ENCODE measurements at places on chromosomes 16 and 17.

DNA sequence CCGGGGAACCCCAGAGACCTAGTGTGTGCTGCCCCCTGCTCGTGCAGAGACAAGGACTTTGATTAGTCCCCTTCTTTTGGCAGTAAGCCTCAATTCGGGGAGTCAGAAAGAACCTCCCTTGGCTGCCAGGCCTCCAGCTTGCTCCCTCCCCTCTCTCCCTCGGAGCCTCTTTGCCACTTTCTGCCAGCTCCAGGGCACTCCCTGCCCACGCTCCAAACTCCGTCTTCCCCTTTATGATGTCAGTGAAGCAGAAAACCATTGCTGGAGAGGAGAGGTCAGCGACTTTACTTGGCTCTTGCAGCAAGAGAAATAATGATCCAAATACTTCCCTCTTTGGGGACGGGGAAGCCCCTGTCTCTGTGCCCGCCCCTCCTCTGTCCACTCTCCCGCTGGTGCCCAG, 28.1 kb downstream of the TTYH2 start:
- no peak for DNase-seq

GRCh38 chr17:47603830-47604597, 45.7 kb upstream of the KPNB1 start:
- no peak for DNase-seq

DNA sequence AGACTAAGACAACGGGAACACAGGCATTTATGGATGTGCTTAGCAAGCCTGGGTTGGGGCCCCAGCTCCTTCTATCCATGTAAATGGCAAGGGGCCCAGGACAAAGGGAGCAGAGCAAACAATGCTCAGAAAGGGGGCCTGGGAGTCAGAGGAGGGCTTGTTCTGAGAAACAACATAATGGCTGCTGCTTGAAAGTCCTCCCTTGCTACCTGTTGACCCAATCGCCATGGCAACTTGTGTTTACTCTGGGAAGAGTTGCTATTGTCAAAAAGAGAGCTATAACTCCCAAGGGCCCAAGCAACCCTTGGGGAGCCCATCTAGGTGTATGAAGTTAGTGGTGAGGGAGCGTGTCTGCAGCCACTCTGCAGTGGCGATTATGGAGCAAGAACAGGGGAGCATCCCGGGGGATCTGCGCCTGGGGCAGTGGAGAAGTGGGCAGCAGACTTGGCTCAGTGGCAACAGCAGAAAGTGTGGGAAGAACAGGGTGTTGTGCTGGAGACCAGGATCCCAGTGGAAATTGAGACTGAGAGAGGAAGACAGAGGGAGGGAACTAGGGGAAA, 118.7 kb upstream of the NLRP1 start:
- no peak for DNase-seq

DNA sequence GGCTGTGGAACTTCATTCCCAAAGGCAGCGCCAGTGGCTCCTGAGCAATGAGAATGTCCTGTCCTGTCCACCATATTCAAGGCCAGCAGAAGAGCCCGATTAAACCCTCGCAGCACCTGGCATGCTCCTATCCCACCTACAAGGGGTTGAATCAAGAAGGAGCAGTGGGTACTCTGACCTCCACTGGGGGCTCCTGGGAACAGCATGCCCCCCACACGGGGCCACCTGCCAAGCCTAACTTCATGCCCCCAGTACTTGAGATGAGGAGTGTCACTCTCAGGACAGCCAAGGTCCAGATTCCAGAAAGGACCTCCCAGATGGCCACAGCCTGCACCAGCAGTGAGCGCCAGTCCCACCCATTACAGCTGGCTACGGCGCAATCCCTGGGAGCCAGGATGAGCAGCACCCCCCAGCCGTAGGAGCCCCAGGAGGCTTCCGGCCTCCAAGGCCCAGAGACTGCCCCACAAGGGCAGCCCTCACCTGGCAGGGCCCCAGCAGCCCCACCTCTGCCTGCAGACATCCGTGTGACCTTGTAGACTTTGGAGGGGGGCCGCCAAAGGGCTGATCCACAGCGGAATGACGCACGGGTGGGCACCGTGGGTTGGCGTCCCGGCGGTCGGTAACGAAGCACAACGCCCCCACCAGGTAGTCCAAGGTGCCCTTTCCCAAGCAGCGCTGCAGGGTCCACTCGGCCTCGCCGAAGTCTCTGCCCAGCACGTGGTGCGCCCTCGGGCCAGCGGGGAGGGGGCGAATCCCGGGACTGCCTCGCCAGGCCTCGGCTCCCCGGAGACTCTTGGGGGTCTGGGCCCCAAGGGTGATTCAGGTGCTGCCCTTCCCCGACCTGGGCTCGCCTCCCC, 1.0 kb upstream of the MPDU1 start:
- no peak for DNase-seq

DNA sequence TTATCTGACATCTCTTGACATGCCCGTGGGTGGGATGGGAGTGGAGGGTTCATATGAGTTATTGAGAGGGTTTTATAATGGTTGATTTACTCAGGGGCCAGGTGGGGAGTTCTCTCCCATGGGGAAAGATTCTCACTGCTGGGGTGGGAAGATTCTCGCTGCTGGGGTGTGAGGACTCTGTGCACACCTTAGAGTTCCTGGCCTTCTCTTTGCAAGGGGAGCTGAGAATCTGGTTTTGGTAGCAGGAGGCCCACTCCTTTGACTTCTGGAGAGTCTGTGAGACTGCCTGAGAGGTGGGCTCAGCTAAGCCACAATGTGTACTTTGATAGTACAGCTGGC, 31.5 kb downstream of the TBX4 start:
- DNase-seq: no peak

DNA sequence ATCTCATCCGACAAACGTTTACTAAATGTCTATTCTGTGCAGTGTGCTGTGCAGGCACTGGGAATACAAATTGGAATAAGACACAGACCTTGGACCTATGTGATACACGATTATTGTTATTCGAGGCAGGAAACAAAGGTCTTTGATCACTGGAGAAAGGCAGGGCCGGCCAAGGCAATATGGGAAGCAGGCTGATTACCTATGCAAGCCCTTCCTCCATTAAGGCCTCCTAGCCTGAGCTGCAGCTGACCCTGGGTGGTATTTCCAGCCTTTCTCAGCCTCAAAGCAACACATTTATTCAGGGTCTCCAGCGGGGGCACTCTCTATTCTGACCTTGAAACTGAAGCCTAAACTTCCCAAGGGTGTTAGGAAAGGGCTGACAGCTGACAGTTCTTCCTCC, 13.4 kb downstream of the ST6GALNAC1 start:
- no peak for DNase-seq

DNA sequence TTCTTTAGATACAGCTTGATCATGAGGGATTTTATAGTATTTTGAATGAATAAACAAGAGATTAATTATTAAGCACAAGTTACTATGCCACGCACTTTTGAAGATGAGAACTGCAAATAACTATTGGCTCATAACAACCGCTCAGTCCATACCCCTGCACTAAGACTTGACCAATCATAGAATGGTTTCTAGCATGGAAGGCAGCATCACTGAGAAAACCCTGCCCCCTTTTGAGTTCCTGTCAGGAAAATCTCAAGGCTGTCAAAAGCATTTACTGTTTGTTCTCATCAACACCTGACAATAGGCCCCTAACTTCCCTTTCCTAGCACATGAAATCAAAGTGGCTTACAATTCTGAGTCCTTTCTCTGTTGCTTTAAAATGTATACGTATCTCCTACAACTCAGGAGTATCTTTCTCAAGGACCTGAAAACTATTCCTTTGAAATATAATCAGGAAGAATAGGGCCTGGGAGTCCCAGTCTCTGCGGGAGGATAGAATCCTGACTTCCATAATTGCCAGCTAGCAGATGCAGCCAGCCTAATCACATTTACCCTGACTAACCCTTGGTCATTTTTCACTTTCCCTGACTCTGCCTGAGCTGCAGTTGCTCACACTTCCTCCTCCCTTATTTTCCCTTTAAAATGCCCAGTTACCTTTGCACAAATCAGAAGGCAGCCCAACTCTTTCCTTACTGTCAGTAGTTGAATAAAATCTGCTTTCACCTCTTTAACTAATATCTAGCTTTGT, 9.1 kb upstream of the MMD start:
- DNase-seq: no peak

- DNase-seq: no peak
Measured at GRCh38 chr17:81390873-81391255, 4.4 kb upstream of the BAHCC1 start.

DNA sequence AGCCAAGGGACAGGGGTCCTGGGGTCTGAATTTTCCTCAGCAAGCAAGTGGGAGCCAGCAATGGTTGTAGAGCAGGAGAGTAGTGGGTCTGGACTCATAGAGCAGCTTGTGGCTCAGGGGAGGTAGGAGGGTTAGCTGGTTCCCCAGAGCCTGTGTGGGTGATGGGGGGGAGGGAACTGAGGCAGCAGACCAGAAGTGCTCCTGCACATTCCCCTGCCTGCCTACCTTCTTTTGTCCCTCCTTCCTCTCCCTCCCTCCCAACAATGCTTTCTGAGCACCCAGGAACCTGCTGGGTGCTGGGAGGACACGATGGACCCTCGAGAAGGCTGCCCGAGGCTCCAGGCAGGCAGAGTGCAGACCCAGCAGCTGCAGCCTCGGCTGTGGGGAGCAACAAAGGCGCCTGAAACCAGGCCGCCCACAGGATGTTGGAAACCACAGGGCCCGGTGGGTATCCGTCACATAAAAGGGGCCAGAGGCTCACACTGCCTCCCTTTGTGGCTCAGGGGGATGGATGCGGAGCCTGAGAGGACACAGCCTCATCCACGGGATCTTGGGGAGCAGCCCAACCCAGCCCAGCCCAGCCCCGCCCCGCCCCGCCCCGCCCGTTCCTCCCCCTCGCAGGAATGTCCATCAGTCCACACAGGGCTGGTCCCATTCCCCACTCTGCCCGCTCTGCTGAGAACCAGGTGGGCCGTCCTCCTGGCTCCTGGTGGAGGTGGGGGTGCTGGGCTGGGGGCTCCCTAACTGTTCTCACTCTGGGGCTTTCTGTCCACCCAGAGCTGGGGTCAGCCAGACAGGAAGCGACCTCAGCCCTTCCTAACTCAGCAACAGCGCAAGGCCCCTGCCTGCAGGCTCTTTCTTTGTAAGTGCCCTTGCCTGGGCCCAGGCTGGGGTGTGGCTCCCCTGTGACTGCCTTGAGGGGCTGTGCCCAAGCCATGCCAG, 1.7 kb upstream of the NLRC3 start:
- DNase-seq: no peak

DNA sequence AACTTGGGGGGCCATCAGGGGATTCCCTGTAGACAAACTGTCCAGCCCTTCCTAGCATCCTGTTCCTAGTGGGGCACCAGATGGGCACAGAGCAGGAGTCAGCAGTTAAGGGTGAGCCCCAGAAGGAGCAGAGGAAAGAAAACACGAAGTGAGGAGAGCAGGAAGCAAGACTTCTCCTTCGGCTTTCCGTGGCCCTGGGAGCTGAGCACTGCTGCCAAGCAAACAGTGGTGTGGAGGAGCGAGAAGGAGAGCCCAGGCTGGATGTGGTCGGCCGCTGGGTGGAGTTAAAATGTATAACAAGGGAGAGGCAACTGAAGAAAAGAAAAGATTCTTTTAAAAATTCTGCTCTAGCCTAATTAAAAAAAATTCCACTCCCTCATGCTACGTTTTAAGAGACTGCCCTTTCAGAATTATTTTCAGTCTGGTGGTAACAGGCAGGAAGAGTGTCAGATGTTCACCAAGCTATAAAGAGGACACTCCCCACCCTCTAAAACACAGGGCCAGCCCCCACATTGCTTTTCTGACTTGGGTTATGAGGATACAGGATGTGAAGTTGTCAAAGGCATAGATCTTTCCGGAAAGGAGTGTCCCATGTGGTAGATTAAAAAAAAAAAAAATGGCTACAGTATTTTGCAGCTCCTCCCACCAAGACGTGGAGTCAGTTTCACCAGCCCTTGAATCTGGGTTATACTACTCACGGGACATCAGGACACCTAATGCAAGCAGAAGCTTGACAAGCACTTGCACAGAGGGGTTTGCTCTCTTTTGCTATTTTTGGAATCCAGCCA, 74.9 kb upstream of the ZFHX3 start:
- no peak for DNase-seq

GRCh38 chr16:83899978-83900377, 1.1 kb downstream of the MLYCD start:
- no peak for DNase-seq

- DNase-seq: no peak
Measured at GRCh38 chr17:44217738-44218343, 1.6 kb downstream of the UBTF start.

GRCh38 chr17:47703191-47703591, 9.2 kb downstream of the TBKBP1 start:
- no peak for DNase-seq

DNA sequence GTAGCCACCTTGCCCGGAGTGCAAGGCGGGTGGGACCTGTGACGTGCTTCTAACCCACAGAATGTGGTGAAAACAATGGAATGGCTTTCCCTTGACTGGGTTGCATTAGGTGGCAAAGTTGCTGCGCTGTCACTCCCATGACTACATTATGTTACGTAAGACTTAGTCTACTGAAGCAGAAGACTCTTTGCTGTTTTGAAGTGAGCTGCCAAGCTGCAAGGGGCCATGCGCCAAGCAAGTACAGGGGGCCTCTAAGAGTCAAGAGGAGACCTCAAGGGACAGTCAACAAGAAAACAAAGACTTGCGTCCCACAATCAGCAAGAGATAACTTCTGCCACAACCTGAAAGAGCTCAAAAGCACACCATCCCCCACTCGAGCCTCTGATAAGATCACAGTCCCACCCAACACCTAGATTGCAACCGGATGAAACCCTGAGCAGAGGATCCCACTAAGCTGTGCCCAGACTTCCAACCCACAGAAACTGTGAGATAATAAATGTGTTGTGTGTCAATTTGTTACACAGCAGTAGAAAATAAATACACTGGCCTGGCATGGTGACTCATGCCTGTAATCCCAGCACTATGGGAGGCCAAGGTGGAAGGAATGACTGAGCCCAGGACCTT, 16.5 kb downstream of the ANKRD11 start:
- no peak for DNase-seq
